ENCODE measurements at places on chromosomes 7 and 10. TPM values are rescaled to one million over a fixed set of nuclear protein-coding genes. Genes with fewer than 3 reads are reported as not detected.
A peak's percentile ranks its signal among the peaks of the same experiment; 100 is the strongest.

Gene TRIM56
- 81.1 TPM for total RNA-seq

Gene ARID5B
- total RNA-seq = 41.9 TPM

Gene FBXO24
- 1.6 TPM for total RNA-seq

DNA sequence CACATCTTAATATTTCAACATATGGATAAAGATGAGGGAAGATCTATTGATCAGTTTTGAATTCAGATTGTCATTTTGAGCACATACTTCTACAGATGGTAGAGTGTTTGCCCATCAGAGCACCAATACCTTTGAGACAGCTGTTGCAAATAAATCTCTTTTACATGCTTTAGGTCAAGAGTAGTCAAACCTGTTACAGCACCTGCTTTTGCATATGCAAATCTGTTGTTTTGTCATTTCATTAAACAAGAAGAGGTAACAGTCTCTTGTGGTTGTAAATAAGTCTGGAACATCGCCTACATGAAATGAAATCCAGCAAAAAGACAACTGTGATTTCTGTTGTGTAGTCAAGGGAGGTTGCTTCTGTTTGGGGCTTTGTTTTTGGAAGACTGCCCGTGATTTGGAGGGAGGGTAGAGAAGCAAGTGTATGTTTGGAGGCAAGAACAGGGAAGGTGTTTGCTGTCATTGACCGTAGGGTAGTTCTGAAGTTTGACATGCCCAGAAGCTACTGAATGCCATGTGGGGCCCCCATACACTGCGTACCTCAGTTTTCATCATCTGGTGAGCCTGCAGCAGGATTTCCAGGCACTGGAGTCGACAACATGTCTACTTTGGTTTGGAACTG is 233.6 kb upstream of the PPP1R3A start:
- DNase-seq = no peak

GRCh38 chr7:43799605-43800004 is 41.1 kb downstream of the BLVRA start:
- no peak for DNase-seq

DNA sequence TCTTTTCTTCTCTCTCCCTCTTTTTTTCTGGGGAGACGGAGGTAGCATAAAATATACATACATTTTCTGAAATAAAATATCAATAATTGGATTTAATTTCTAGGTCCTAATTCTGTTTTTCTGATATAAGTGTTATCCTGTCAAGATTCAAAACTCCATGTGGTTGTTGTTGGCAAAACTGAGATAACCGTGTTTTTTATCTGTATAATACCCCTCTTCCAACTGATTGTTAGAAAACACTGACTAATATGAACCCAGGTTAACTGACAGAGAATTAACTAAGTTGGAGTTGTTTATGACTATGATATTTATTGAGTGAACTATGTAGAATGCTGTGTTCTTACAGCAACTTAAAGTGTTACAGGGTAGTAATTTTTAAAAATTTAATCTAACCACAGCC is 236.5 kb upstream of the KAT6B start:
- no peak for DNase-seq

DNA sequence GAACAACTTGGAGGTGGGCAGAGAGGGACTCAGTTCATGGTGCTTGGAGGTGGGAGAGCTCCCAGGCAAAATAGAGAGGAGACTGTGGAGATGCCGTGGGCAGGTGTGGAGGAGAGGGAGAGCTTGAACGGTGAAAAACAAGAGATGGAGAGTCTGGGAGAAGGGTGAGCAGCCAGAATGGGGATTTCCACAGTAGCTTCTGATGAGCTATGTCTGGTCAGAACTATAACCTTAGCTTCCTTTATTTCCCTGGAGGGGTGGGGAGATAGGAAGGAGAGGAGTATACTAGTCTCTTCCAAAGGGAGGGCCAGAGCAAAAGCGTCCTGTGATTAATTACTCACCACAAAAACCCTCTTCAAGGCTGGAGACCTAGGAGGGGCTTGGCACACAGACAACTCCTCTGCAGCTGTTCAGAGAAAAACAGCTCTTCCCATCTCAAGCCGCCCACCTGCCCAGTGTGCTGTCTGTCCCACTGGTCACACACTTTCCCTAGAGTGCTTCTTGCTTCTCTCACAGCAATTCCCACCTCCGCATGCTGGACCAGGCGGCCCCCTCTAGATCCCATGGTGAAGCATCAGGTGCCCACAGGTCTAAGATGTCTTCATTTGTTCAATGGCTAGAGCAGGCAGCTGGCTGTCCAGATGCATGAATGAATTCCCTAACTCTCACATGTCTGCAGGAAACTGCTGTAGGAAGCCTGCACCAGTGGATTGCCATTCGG is 41.9 kb downstream of the TAS2R41 start:
- DNase-seq = no peak

DNA sequence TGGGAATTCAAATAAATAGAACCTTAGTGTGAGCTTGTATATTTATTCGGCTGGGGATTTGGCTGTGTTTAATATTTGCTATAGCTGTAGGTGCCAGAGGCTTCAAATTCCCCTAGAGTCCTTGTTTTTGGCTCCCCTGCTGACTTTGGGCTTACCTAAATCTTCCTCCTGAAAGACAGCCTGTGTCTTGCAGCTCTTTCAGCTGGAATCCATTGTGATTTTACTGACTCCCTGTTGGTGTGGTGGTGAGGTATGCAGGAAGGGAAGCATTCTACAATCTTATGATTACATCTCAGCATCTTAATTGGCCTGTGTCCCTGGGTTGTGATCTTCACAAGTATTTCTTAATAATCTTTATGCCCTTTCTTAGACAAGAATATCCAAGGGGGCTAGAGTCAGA is 25.9 kb downstream of the FOXI2 start:
- no peak for DNase-seq

- peak; percentile 55 for DNase-seq
These were observed 5.6 kb downstream of the GPR15LG start for GRCh38 chr10:84179059-84179710.

DNA sequence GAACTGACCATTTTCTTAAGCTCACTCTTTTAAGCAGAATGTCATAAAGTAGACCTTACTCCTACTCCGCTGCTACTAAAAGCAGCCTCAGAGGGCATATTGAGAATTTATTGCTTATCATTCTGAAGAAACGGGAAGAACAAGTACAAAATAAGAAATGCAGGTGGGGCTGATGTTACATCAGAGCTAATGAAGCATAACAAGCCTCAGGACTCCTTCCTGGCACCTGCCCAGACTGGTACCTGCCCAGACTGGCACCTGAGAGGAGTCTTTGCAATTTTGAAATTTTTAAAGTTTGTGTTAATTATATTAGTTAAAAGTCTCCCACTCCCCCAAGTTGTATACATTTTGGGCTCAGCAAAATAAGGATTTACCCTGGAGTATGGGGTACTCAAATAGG is 162.4 kb downstream of the SEMA3E start:
- no peak for DNase-seq
